T47D (cell line): ENCODE measurements at places on chromosomes 16 and 17.

GRCh38 chr16:59749662-59750336 is 1015.7 kb upstream of the GOT2 start:
- DNase-seq: no peak

GRCh38 chr17:27569257-27569722 is 61.7 kb upstream of the LGALS9 start:
- peak; percentile 51 for DNase-seq

DNA sequence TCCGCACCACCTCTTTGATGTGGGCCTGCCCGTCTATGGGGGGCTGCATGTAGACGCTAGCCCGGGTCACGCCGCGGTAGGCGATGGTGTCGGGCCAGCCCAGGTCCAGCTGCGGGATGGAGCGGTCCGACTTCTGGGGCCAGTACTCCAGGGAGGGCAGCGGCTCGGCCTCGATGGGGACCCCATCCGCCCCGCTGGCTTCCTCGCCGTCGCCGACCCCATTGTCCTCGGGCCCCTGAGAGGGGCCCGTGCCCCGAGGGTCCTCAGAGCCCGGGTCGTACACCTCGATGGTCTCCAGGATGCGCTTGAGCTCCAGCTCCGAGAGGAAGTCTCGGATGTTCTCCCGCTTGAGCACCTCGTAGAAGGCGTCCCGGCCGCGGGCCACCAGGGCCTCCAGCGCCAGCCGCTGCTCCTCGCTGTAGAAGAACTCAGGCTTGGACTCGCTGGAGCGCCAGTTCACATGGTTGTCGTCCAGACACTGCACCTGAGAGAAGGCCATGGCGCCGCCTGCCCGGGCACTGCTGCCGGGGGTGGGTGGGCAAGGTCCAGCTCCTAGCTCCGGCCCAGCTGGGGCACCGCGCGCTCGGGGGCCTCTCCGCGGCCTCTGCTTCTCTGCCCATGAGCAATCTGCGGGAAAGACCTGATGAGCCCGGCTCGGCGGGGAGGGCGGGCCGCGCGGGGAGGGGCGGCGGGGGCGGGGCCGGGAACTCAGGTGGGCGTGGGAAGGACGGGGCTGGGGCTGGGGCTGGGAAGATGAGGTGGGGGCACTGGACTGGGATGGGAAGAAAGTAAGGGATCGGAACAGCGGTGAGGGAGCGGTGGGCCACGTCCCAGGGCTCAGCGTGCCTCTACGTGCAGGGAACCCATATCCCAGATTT is 782 bp downstream of the FAM83G start:
- DNase-seq: no peak

GRCh38 chr17:63762161-63763078 is 11.0 kb downstream of the CCDC47 start:
- DNase-seq: no peak

DNA sequence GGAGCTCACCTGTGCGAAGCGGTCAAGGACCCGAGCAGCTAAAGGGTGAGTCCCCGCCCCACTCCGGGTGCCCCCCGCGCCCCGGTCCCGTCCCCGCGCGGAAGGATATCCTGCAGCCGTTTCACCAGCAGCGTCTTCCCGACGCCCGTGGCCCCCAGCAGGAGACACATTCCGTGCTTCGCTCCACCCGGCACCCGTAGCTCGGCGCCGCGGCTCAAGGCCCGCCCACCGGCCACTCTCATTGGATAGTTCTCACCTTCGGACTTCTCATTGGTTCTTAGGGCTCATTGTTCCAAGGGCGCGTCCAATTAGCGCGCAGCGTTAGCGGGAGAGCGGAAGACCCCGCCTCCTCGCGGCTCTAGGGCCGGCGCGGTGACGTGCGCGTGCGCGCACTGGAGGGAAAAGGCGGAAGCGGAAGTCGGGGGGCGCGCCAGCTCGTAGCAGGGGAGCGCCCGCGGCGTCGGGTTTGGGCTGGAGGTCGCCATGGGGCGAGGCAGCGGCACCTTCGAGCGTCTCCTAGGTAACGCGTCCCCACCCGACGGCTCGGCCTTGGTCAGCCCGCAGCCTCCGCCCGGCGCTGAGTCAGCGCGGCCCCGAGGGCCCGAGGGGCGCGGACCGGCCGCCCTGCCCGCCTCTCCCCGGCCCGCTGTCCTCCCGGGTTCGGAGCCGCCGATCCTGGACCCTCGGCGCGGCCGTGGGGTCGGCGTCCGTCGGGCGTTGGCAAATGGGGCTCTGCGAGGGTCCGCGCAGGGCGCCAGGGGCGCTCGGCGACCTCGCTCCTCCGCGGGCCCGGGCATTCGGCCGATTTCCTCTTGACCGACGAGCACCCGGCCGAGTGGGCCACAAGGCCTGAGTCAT is at the start of the genes ARL16 and HGS:
ARL16 (minus strand) TSS at position 214 of the 858 bp plus-strand sequence; CDS start at position 170, 44 bp downstream.
HGS (plus strand) TSS at position 428 of the 858 bp plus-strand sequence; CDS start at position 484, 56 bp downstream.
- peak; percentile 100 for DNase-seq

- DNase-seq: no peak
Observed at GRCh38 chr17:19714542-19715411, 1.6 kb downstream of the SLC47A2 start.

GRCh38 chr16:27994686-27995085 is 68.8 kb downstream of the GSG1L start:
- no peak for DNase-seq

DNA sequence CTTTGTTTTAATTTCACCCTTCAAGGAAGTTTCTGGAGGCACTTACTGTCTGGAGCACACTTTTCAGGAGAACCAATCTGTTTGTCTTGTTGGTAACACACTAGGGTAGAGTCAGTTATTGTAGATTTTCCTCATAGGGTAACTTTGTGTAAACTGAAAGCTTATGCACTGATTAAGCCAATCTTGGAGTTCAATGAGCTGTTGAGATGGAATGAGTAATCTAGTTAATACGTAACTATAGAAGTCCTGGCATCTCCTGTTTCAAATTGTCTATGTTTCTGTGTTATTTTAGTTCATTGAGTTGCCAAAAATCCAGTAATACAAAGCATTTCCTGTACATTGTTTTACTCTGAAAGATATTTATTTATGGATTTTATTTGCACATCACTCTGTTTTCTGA is 111.6 kb upstream of the HAS3 start:
- DNase-seq: no peak

DNA sequence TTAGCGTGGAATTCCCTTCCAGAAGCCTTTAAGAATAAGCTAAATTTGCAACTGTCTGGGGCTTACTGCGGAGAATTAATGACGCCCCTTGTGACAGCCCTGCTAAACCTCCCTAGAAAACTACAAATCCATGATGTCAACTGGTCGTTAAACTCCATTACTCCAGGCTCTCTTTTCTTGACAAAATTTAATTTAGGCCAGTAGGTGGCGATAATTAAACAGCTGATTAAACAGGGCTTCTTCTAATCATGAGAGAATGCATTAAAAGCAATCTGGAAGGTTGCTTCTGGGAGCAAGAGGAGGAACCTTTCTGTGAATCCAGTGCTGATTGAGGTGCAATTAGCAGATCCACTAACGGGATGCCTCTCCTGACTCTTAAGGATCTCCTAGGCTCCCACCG is 8.1 kb upstream of the NLRP1 start:
- DNase-seq: peak; percentile 51

DNA sequence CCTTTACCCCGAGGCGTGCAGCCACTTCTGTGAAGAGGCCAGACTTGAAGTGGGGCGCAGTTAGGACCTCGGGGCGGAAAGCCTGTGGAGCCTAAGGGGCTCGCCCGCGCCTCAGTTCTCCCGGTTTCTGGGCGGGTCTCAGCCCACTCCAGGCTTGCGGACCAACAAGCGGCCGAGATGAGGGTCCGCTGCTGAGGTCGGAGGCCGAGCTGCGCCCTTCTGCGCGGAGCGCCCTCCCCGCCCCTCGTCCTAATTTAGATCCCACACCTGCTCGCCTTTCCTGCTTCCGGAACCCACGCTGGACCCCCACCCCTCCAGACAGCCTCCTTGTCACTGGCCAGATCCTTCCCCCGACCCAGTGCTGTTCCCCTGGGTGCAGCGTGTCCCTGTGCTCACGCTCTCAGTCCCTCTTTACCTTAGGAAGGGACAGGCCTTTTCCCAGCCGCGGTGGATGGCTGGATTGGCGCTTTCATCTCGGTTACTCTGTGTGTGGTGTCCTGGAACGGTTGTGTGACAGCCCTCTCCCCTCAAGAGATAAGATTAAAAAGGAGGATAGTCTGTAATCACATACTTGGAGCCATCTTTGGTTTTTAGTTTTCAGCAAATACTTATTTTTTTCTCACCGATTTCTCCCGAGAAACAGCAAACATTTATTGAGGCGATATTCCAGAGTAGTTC is 933 bp upstream of the ATXN7L3 start:
- no peak for DNase-seq

- no peak for DNase-seq
Observed at GRCh38 chr17:12457493-12457892, 208.2 kb upstream of the MYOCD start.

GRCh38 chr16:70706948-70707465 is 21.2 kb upstream of the MTSS2 start:
- DNase-seq: peak; percentile 73

DNA sequence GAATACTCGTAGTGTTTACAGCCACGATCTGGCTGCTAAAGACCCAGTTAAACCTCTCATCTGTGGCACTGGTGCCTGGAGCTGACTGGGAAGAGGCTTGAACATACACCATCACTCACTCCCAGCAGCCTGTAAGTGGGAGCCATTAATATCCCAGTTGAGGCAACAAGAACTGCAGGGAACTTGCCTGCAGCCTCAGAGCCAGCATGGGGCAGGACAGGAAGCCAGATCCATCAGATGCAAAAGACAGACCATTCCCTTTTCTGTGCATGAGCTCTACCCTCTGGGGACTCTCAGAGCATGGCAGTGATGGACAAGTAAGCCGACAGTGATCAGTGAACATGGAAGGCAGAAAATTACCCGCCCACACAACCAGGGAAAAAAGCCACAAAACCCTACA is 91.8 kb downstream of the TMEM132E start:
- no peak for DNase-seq

DNA sequence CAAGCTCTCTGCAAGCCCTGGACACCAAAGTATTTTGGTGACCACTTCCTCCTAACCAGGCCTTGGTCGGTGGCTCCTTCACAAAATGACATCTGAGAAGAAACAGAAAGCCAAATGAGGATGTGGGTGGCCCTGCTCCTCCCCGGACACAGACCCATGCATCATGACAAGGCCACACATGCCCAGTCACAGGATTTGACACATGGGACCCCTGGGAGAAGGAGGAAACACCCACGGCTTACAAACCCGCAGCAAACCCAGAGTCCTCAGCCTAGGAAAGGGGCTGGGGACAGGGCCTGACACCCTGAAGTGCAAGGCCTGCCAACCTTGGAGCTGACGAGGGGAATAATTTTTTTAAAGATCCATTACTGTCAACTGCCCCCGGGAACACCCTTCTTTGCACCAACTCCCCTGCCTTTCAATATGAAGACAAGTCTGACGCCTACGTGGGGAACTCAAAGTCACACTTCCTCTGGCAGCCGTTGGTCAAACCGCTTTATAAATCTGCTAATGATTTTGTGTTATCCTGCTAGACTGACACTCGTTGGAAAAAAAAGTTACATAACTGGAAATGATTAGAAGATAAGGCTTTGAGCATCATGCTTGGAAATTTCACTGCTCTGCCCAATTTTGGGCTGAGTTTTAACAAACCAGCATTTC is 41.3 kb downstream of the GAS7 start:
- no peak for DNase-seq

DNA sequence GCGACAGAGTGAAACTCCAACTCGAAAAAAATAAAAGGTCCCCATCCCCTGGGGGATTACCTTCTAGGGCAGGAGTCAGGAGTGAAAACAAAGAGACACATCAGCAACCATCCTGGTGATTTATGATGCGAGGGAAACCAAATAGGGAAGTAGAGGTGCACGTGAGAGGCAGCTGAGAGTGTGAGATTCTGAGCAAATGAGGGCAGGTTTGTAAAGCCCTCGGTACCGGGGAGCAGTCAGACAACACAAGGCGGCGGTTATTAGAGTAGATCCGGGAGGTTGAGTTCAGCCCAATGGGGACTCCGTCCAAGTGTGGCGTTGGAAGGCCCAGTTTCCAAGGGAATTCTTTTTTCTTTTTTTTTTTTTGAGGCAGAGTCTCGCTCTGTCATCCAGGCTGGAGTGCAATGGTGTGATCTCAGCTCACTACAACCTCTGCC is 7.4 kb upstream of the ARMC7 start:
- DNase-seq: no peak

DNA sequence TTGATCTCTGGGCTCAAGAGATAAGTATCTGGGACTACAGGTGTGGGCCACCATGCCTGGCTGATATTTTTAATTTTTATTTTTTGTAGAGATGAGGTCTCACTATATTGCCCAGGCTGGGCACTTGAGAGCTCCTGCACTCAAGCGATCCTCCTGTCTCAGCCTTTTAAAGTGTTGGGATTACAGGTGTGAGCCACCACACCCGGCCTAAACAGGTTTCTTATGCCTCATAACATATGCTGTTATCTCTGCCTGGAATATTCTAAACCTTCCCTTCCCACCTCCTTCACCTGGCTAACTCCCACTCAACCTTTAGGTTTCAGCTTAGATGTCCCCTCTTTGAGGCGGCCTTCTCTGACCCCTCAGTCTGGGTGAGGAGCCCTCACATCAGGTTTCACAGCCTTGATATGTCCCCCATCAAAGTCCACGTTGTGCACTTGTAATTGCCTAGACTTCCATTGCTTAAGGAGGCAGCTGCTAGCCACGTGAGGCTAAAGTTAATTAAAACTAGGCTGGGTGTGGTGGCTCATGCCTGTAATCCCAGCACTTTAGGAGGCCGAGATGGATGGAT is 8.6 kb upstream of the CNP start:
- no peak for DNase-seq

- DNase-seq: no peak
Observed at GRCh38 chr17:63419949-63420867, 25.9 kb downstream of the CYB561 start.

DNA sequence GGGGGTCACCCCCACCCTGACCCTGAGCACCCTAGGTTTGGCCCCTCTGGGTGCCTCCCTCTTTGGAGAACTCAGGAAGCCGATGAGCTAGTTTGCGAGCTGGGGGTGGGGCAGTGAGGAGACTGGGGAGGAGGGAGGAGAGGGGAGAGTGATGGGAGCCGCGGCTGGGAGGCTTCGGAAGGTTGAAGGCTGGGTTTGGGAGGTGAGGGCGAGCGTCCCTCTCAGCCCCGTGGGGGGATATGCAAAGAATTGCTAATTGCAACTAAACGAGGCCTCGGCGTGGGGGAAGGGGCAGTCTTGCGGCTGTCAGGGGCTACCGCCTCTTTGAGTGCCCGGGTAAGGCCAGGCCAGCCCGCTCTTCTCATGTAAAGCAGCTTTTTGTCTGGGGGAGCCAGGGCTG is 17.6 kb upstream of the FZD2 start:
- no peak for DNase-seq
